ENCODE measurements at places on chromosomes 11 and 22.

GRCh38 chr11:99240192-99241030 lies 219.7 kb downstream of the CNTN5 start:
- DNase-seq = no peak

- DNase-seq = no peak
Measured at GRCh38 chr11:77038029-77038824, 4.0 kb downstream of the B3GNT6 start.

DNA sequence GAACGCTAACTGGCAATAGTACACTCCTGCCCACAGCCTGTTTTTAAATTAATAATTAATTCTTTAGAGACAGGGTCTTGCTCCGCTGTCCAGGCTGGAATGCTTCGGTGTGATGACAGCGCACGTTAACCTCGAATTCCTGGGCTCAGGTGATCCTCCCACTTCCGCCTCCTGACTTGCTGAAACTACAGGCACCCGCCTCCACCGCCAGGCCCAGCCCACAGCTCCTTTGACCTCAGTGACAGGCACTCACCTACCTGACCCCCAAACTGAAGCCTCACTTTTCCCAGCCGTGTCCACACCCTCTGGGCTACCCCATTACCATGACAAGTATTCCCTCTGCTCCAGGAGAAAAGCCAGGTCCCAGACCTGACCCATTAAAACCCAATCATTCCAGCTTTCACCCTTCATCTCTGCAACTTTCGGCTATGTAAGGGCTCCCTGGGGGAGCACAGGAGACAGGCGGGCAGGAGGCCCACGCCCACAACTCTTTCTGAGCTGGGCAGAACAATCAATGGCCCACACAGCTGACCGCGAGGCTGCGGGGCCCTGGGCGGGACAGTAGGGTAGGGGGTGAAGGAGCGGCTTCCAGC lies 730 bp downstream of the LMNTD2 start:
- DNase-seq = no peak

DNA sequence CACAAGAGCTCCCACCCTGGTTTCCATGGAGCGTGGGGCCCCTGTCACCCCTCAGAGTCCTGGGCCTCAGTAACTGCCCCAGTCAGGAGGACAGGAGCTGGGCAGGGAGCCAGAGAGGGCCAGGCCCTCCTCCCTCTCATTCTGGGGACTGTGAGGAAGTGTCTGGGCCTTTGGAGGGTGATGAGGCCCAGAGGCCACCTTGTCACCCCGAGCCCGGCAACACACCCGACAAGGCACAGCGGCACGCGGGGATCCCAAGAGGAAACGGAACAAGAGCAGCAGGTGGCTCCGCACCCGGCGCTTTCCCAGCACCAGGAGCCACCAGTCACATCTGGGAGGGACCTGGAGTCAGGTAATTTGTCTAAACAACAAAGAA lies 72.1 kb downstream of the CELSR1 start:
- no peak for DNase-seq

- no peak for DNase-seq
Measured at GRCh38 chr11:57481915-57482781, 21.8 kb downstream of the RTN4RL2 start.

GRCh38 chr22:49238181-49239141 lies 589.2 kb downstream of the BRD1 start:
- DNase-seq = no peak

Measured in glutamatergic neuron (in vitro differentiated cells).